ENCODE measurements at places on chromosomes 3 and 15.

DNA sequence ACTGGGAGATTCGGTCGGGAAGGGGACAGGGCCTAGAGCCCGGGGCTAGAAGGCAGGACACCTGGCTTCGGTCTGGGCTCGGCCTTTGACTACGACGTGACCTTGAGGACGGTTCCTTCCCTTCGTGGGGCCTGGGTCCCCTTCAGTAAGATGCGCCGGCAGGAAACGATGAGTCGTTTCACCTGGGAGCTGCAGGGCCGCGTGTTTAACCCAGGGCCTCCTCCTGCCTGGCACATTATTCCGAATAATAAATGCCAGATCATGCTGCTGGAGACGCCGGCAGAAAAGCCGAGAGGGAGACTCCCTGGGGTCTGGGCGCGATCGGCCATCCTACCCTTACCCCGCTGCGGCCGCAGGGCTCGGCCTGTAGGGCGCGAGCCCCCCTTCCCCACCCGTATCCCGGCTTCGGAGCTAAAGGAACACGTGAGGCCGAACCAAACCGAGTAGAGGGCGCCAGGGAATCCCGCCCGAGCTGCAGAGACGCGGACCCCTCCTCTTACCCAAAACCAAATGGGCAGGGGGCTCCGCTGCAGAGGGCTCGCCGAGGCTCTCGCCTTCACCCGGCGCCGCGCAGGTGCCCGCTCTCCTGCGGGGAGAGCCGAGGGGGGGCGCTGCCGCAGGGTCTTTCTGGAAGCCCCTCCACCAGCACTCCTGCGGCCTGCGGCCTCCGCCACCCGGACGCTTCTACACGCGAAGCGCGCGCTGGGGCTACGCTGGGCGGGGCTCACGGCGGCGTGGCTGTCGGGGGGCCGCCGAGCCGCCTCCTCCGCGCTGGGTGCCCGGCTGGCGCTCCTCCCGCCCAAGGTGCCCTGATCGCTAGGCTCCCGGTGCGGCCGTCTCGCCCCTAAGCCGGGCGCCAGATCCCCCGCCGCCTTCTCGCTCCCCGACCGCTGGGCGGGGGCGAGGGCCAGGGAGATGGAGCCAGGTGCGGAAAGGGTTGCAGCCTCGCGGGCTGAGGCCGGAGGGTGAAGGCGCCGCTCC lies at the start of gene BDH1:
Gene BDH1 (minus strand): TSS at position 688 of the 981 bp plus-strand sequence. CDS start 9,525 bp downstream, outside the sequence.
- DNase-seq: peak; percentile 59

DNA sequence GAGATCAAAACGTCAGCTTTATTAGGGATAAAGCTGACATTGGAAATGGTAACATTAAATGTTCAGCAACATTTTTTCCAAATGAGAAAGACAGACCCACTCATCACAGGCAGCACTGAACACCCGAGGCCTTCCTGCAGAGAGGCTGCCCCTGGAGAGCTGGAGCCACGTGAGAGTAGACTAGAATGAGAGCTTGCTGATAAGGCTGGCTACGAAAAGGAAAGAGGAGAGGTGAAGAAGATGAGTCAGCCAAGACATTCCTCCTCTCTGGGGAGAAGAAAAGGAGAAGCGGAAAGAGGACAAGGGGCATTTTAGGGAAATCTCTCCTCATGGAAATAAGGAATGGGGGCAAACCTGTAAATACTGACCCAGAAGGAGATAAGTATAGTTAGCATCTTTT lies 7.3 kb downstream of the CYP19A1 start:
- no peak for DNase-seq

DNA sequence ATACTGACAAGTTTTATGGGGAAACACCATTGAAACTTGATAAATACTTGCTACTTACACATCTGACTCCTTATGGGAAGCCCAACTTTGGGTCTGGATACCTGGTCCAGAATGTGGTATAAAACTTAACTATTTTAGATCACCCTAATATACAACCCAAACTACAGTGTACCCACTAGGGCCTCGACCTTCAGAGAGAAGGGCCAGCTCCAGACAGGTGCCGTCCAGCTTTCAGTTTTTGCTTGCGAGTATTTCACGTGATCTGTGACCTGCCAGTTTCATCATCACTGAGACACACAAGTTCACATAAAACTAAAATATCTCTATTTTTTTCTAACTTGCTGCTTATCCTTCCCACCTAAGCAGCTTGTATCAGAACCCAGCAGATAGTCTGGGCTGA lies 59.3 kb upstream of the RPL35A start:
- DNase-seq: no peak

DNA sequence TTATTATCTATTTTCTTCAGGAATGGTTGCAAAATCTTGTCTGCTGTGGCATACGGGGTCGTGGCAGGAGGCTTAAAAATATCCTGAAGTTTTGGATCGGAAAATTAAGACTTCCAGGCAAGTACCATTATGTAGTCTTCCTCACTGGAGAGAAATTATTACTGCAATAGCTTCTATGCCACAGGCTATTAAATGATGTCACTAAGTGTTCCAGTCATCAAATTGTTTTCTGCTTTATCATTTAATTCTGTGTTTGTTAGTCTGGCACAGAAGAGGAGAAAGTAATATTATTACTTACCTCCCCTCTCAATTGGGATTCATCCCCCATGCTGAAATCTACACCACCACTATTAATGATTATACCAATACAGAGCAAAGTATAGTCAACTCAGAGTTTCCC lies 378.2 kb upstream of the ALCAM start:
- DNase-seq: no peak

DNA sequence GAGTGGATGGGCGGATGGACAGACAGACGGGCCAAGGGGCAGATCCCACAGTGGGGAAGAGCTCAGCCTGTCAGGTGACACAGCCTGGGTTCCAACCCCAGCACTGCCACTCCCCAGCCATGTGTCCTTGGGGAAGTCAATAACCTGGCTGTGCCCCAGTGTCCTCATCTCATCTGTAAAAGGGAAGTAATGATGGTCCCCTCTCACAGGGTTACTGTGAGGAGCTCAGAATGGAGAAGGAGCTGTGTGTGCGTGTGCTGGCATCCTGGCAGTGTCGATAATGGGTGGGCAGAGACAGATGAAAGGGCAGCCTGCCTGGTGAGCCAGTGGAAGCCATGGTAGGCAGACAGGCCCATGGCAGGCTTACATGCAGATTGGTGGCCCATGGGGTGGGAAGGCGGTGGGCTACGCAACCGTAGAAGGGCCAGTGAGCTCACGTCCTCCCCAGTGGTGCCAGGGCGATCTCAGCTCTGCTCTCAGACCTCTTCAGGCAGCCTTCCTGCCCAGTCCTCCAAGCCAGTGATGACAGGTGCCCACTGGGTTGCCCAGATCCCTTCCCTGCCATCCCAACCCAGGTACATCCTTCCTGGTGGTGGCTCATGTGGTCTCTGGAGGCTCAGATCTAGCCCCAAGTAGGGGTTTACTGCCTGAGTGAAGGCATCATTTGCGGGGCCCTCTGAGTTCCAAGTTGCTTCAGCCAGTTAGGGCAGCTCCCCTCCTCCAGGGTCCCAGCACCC lies 2.3 kb upstream of the DNAJB8 start:
- DNase-seq: no peak

DNA sequence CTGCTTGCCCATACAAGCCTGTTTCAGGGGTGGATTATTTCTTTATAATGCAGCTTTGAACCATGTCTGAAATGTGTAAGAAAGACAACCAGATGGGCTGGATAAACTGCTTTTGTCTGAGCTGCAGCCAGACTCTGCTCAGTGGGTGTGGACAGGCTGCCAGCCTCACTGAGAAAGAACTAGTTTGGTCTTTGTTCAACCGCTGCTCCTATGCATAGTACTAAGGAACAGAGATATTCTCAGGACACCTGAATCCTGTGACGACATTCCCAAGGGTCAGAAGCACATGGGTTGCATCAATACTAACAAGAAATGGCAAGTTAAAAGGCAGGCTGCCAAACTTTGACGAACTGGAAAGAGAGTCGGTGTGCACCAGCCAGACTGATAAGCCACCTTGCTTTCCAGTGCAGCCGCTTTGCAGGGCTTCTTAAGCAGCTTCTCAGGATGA lies 57.2 kb downstream of the PLD1 start:
- no peak for DNase-seq

DNA sequence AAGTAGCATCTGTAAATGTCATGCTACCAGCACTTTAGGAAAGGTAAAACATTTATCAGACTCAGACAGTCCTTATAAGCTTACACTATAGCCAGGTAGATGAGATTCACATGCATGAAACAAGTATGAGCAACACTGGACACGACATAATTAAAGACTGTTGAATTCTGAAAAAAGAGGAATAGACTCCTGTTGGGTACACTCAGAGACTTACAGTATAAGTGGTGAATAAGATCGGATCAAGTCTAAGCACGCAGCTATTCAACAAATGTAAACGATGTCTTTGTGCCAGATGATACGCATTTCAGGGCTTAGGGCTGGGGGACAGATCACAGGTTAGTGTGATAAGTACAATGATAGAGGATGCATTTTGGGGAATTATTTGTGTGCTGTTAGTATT lies 43.2 kb upstream of the SPPL2A start:
- DNase-seq: no peak

- DNase-seq: no peak
These were observed 1.8 kb downstream of the PLIN1 start for GRCh38 chr15:89677381-89677780.

- no peak for DNase-seq
These were observed 151.2 kb upstream of the TMCO5A start for GRCh38 chr15:37783290-37783689.

DNA sequence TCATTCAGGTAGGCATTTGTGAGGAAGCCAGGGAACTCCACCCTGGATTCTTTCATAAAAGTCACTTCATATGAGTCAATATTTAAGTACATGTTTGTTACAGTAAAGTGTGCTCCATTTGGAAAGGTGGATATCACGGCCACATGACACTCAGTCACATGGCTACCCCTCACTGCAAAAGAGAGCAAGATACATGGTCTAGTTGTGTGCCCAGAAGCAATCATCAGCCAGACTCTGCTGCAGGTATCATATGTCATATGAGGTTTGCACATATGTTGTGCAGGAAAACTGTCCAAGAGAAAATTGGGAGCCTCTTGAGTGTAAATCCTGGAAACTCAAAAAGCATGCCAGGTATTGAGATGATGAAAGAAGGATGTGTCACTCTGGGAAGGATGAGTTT lies 55.0 kb upstream of the NMNAT3 start:
- DNase-seq: no peak

DNA sequence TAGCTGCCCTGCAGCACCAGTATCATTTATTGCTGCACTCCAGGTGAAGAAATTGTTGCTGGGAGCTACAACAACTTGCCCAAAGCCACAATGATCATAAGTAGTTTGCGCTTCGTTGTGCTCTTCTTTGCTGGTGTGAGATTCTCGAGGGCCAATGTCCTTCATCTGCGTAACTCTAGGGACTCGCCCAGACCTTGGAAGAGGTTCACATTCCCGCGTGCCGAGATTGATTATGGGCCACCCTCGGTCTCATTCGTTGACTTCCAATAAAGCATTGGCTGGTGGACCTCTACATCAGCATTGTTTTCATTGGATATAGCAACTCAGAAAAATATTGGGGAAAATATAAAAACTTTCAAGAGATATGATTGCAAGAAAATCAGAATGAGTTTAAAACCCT lies 423 bp upstream of the PHLDB2 start:
- no peak for DNase-seq

DNA sequence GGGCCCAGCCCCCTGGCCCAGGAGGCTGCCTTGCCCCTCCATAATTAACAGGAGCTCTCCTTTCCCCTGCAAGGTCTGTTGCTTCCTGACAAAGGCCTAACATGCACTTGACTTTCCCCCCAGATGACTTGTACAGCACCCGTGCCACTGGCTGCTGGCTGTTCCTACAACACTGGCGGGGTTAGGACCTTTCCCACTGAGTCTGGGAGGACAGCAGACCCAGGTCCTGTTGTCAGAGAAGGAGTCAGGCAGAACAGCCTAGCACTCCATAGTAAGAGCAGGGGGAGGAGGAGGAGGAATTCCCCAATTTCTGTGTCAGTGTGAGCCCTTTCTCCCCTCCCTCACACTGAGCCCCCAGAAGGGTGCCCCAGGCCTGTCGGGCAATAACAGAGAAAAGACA lies 99.2 kb downstream of the CORO2B start:
- DNase-seq: no peak

DNA sequence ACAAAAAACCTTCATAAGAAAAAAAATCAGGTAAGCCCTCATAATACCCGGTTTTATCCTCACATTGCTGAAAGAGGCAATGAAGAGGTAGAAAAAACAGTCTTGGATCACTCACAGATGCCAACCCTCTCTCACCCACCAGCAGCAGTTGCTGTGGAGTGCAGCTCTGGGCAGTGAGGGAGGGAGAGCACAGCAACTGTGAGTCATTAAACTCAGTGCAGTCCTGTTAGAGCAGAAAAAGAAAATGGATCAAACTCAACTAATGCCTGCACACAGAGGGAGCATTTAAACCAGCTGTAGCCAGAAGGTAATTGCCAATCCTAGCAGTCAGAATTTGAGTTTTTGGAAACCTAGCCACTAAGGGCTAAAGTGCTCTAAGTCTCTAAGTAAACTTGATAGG lies 1050.6 kb upstream of the ALCAM start:
- DNase-seq: no peak

- no peak for DNase-seq
These were observed 16.8 kb downstream of the BCL2L10 start for GRCh38 chr15:52095597-52096262.

DNA sequence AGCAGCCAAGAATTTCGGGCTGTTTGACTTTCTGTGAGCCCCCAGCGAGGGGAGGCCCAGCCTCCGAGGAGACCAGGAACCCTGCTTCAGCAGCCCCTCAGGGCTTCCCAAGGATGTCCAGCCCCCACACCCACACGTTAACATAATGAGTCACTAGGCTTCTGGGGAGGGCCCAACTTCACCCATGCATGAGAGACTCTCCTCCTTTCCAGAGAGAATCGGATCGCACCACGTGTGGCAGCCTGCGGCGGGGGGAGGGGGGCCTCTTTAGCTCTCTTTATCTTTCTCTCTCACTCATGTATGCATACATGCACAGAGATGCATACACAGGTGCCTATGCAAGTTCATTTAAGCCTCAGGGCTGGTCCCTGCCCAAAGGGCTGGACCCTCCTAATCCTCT lies 3.1 kb upstream of the AP2M1 start:
- no peak for DNase-seq

GRCh38 chr15:73175382-73175781 lies 123.1 kb downstream of the NEO1 start:
- DNase-seq: no peak

GRCh38 chr3:143814443-143814889 lies 33.8 kb downstream of the SLC9A9 start:
- no peak for DNase-seq

- peak; percentile 56 for DNase-seq
These were observed 68.4 kb upstream of the CHRNB4 start for GRCh38 chr15:78709263-78709882.

DNA sequence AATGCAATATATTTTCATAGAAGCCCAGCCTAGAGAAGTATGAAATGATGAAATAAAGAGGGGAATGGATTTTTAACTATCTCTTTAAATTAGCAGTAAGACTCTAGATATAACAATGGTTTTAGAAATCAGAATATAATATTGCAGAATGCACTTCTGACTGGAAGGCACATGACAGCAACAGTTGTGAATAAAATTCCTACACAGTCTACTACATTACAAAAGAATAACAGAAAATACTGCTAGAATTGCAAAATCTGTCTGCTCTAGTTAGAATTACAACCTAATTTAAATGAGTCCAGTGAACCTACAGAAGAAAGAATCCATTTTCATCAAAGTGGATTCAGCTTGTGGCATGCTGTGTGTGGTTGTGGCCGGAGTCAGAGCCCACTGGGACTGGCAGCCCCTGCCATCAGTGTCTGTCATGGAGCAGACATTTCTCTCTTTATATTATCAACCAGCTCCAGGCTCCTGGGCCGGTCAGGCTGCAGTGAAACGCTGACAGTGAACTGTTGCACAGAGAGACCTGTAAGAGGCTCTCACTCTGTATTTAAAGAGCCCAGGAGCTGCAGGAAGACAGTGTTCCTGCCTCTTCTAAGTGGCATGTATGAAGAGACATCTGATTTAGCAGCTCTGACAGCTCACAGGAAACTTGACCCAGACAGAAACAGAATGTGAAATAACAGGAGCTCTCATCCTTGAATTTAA lies 1523.8 kb upstream of the CADM2 start:
- DNase-seq: no peak
